ENCODE measurements at places on chromosomes 2 and 18.

DNA sequence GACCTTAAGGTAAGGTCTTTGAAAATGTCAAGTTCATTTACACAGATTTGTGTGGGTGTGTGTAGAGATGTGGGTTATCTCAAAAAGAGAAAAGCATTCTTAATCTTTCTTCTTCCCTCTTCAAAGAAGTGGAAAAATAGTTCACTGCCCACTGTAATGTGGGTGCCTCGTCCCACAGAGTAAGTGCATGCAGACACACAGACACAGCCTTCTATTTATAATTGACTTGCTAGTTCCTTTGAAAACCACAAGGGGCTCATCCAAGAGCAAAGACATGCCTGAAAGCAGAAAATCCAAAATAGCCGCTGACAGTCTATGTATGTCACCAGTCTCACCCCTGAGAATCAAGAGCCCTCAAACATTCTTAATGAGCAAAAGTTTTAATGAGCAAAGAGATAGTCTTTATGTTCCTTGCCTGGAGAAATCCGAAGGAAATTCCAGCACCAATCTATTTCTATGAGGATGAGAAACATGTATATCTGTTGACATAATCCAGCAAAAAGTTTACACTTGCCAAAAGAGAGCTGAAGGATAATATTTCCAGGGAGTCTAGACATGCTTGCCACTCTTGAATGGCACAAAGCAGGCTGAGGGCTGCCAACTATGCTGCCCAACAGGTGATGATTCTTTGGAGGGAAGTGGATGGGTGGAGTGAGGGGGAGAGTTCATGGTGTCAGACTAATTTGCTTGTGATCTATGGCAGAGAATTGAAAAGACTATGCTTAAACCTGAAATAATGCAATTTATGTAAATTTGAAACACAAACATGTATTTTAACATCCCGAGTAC is 93.9 kb downstream of the ACVR1 start:
- no peak for DNase-seq

- peak; percentile 48 for DNase-seq
Measured at GRCh38 chr2:118430510-118431164, 342.4 kb downstream of the INSIG2 start.

DNA sequence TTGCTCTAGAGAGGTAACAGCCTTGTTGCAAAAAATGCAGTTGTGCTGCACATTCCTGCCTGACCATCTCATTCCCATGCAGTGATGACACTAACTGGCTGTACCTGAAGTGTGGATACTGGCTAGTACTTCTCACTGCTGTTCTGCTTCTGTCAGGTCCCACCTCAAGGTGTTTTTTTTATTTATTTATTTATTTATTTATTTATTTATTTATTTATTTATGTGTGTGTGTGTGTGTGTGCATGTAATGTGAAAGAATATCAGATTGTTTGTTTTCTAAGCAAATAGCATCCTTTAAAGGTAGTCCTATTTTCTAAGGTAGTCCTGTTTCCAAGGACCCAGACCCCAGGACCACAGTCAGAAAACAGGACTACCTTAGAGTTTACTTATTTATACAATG is 87.2 kb upstream of the SYT4 start:
- no peak for DNase-seq

DNA sequence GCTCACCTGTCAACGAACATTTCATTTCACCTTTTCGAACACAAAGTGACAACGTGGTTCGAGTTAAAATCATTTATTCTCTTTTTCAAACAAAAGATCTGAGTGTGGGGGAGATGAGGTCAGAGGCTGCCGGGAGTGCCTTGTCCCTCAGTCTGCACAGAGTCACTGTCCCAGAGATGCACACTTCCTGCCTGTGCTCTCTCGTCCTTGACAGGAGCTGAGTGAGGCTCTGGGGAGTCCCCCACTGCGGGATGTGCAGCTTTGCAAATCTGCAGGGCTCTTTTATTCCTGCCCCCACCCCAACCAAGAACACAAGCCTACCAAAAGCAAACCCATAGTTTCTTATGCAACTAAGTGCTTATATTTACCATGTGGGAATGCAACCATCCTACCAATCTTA is 497.8 kb downstream of the EIPR1 start:
- no peak for DNase-seq

GRCh38 chr2:179255129-179255528 is 9.5 kb downstream of the SESTD1 start:
- DNase-seq: no peak

- DNase-seq: no peak
Measured at GRCh38 chr18:45588376-45589355, 26.6 kb upstream of the SLC14A2 start.

GRCh38 chr18:9700261-9700796 is 7.8 kb upstream of the RAB31 start:
- no peak for DNase-seq

DNA sequence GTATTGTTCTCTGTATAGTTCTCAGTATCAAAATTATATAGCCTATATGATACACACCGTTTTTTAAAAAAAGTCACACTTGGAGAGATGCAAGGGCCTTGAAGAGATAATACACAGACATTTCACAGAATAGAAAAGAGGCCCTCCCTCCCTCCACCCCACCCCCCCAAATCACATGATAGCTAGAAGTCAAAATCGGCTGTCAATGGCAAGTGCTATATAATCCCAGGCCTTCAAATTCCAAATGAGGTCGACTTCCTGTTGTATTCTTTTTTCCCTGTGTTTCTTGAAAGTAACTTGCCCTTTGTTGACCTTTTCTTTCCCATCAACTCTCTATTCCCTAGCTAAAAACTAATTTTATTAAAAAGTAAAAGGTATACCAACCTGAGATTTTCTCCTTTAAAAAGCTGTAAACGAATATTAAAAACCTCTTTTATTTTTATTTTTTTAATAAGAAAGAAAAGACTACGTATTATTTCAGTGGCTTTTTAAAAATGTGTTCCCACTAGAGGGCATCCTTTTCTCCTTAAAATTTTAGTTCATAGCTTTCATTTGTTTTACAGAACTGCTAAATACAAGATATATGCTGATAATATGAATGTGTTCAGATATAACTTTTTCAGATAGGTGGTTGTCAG is 46.6 kb downstream of the KCMF1 start:
- DNase-seq: no peak

- DNase-seq: no peak
Measured at GRCh38 chr2:229376866-229377265, 105.8 kb upstream of the PID1 start.

- no peak for DNase-seq
Measured at GRCh38 chr2:136985044-136985443, 219.7 kb downstream of the THSD7B start.

DNA sequence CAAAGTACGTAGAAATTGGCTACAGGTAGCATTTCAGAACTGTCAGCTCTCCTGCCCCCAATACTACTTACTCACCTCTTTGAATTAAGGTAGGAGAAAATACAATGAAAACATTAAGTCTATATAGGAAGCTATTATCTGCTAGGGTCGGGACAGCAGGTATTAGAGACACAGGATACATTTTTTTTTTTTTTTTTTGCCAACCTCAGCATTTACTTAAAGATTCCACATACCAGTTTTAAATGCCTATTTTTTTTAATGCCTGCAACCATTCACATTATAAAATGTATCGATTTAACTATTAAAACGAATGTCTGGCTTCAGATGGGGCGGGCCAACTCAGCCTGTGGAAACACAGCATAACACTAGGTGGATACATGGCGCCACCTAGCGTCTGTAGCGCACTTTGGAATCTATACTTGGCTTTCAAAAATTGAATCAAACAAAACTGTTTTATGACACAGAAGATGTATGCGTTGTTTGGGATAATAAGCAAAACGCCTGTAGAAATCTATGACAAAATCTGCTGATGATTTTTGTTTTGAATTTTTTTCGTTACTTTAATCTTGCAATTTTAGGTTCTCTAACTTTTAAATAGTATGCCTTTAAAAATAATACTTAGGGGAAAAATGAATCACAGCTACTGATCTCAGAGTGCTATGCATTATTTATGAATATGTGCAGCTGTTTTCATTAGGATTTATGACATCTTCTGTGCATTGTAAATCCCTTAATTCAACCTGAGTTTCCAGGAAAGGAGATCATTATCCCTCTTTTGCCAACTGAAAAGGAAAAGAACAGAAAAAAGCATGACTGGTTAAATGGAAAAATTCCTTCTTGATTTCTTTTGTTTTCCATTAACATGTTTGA is 261.0 kb downstream of the NYAP2 start:
- peak; percentile 26 for DNase-seq

DNA sequence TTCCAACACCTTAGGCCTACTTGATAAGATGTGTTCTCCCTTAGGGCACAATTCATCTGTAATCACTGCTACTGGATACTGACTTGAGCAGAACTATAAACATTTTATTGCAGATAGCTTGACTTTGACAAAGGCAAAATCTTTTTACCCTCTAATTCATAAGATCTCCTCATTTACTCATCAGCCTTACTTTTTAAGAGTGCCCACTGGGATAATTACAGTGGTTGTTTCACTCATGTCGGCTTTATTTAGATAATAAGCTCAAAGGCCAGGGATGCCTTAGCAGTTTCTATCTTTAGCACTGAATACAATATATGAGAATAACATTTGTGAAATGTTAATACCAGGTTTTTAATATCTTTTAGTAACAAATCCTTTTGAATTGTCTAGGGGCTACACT is 144.0 kb downstream of the DLGAP1 start:
- no peak for DNase-seq

GRCh38 chr2:137254052-137254451 is 488.7 kb downstream of the THSD7B start:
- DNase-seq: peak; percentile 79

DNA sequence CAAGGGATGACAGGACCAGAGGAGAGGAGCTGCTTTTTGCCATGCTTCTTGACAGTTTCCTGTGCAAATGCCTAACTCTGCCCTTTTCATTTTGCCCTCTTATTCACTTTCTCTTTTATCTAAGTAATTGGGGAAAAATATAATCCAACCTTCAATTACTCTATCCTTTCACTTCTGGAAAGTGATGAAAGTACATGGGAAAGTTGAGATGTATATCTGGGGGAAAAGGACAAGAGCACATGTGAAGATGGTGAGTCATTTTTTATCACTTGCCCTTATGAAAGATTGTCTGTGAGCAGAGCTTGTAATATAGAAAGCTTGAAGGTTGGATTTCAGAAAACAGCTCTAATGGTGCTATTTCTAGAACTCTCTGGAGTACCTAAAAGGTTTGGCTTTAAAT is 1070.7 kb downstream of the CNTNAP5 start:
- DNase-seq: no peak

GRCh38 chr2:218810256-218810655 is 21.3 kb downstream of the PRKAG3 start:
- DNase-seq: no peak

DNA sequence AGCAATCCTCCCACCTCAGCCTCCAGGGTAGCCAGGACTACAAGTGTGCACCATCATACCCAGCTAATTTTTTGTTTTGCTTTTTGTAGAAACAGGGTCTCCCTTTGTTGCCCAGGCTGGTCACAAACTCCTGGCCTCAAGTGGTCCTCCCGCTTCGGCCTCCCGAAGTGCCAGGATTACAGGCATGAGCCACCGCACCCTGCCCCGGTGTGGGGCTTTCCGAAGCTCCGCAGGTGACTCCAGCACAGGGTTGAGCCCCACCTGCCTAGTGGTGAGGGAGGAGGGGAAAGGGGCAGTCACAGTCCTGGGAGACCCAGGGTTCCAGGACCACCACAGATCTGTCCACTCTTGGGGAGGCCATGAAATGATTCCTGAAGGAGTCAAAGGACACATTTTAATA is 5.2 kb downstream of the PRLH start:
- no peak for DNase-seq

- DNase-seq: no peak
Measured at GRCh38 chr2:36351736-36352349, 3.7 kb upstream of the CRIM1 start.

DNA sequence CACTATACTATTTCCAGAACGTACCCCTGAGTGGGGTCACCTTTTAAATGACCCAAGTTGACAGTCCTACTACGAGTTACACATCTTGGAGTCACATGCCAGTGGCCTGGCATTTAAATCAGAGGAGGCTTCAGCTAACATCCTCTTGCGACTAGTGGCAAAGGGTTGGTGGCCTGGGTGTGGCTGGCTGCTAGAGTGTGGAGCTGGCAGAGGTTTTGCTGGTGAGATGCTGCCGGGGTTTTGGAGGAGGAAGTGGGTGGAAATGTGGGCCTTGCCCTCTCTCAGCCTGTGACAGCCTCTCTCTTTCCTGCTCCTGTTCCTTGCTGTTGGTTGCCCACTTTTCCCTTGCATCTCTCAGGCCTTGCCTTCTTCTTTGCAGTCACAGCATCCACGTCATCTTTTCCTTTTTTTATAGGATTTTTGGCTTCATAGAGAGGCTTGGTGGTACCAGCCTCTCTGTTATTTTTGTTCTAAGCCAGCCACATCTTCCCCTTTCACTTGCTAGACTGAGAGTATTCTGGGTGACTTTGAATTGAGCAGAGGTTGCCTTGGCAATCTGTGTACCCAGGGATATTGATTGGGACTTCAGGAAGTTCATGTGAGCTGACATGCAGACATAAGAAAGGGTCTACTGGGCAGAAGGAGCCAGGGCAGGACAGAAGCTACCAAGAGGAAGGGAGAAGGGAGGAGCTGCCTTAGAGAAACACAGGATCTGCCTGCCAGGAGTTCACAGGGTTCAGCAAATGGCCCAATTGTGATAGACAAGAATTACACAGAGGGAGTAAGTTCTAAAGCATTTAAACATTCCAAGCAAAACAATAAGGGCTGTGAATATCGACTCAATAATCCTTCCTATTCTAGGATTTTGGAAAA is 55.4 kb downstream of the CDC42EP3 start:
- no peak for DNase-seq

GRCh38 chr18:74563999-74564398 is 29.7 kb downstream of the CNDP1 start:
- no peak for DNase-seq

GRCh38 chr2:63124218-63124617 is 73.6 kb downstream of the OTX1 start:
- no peak for DNase-seq

DNA sequence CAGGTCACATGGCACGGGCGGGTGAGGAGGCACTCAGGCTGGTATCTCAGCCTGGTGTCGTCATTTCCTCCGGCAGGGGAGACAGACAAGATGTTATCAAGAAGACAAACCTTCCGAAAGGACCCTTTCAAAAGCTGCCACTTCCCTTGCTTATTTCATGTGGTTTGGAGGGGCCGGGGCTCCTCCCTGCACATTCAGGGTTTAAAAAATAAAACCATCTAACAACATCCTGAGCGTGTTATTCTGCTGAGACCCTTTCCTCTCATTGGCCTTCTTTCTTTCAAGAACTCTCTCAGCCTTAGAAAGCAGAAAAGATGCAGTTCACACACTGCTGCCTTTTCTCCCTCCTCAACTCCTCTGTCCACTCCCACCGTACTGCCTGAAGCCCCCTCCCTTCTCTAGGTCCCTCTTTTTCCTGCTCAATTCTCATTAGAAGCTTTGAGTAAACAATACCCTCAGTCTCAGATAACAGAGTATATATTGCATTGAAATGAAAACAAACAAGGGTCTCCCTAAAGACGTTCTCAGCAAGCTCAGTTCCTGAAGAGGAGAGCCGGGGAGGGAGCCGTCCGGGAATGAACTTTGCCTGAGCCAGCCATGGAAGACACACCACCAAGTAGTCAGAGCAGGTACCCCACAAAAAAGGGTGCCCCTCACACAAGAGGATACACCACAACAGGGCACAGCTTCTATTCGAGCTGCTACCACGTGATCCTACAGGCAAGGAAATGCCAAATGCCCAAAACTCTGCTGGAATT is 9.7 kb downstream of the SMAD7 start:
- no peak for DNase-seq

Data from HS-27A (cell line).